ENCODE measurements at places on chromosomes 16 and 17. TPM values are rescaled to one million over a fixed set of nuclear protein-coding genes. Genes with fewer than 3 reads are reported as not detected.

- H3K36me3 ChIP-seq: no peaks in the 10 kb centered on the region
- H3K4me1 ChIP-seq: peaks cover 6% of the 10 kb centered on the region
- no peak overlapping the region for H3K27ac ChIP-seq
- H3K27me3 ChIP-seq: no peaks in the 10 kb centered on the region
Observed at GRCh38 chr16:77868478-77868877, 80.1 kb downstream of the VAT1L start.

GRCh38 chr17:31339906-31340661, 18.7 kb upstream of the EVI2A start:
- H3K4me3 ChIP-seq: no peak overlapping the region
- no peak for DNase-seq
- no peak overlapping the region for H3K27ac ChIP-seq
- H3K4me1 ChIP-seq: no peaks in the 10 kb centered on the region

GRCh38 chr17:81537343-81537855, 9.2 kb downstream of the FSCN2 start:
- H3K36me3 ChIP-seq: no peaks in the 10 kb centered on the region
- DNase-seq: no peak
- H3K27ac ChIP-seq: no peak overlapping the region
- no peaks in the 10 kb centered on the region for H3K27me3 ChIP-seq
- no peak overlapping the region for H3K4me3 ChIP-seq

SEZ6L2 gene
- 0.49 TPM for total RNA-seq

IL17C gene
- not detected for total RNA-seq
